SHP77 (cell line): ENCODE measurements at places on chromosomes 12 and 14.
A peak's percentile ranks its signal among the peaks of the same experiment; 100 is the strongest.

DNA sequence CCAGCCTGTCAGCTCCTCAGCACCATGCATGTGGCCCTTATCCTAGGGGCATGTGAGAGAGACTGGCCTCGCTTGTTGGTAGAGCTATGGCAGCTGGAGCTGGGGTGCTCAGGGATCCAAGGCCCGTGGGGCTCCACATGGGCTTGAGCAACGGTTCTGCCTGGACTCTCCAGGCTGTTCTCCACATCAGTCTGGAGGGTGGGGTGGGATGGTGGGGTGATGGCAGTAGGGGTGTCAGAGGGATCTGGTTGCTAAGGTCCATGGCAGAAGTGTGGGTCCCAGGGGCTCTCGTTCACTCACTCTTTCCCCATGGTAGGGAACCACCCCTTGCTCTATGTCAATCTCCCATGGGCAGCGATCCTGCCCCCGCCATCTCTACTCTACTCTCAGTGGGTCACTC is 622.6 kb downstream of the LRFN5 start:
- no peak for DNase-seq

GRCh38 chr12:6074979-6075585 is 49.4 kb downstream of the VWF start:
- DNase-seq = no peak

- DNase-seq = no peak
Observed at GRCh38 chr14:106562451-106562850, 1036.1 kb downstream of the TMEM121 start.

DNA sequence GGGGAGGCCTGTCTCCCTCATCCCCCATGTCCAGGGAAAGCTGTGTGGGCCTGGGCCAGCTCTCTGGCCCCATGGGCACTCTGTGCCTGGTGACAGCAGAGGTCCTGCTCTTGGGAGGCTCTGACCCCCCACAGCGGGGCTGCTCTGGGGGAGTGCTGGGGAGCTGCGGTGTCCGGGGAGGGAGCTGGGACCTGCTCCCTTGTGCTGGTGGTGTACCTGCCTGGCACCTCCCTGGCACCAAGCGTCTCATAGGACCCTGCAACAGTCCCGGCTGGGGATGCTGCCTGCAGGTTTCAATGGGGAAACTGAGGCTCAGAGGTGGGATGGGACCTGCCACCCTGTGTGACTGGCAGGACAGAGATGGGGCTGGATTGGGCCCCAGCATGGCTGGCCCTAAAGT is 111.3 kb downstream of the KIF26A start:
- no peak for DNase-seq

DNA sequence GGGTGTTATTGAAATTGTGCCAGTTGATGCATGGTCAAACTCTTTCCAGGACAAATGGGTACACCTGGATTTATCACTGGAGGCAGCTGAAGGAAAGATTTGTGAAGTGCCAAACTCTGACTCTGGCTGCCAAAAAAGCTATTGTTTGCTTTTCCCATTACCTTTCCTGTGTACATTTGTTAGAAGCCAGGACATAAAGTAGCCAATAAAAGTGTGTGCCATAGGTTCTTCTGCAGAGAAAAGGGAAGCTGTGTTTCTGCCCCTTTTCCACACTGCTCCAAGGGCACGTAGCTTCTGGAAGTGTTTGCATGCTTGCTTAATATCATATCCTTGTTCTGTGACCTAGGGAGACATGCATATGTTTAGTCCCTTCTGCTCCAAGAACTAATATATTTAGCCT is 1114.4 kb downstream of the SLC16A7 start:
- no peak for DNase-seq

DNA sequence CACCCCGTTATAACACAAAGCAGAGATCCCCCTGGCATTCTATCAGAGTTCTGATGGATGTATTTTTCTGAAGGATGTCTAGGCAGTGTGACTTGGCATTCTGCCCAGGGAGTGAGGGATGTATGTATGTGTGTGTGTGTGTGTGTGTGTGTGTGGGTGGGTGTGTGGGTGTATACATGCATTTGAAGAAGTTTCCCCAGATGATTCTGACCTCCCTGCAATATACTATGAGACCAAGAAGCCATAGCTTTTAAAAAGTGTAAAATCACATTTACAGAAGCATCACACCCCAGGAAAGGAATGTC is 59.7 kb upstream of the NAP1L1 start:
- DNase-seq = peak; percentile 38

DNA sequence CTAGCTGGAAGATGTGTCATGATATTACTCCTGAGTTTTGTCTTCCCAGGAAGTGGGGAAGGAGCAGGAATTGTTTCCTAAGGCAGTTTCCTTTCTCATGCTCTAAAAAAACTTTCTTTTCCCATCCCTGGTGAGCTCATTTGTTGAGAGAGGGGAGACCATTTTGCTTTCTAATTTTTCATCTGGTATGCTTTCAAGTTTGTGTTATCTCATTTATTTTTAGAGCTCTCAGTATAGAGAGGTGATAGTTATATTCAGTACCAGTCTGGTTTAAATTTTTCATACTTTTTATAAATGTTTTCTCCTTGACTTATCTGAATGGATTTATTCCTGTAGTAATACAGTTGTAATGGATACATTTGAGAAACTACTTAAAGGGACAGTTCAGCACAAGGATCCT is 79.6 kb downstream of the FBXW8 start:
- no peak for DNase-seq

DNA sequence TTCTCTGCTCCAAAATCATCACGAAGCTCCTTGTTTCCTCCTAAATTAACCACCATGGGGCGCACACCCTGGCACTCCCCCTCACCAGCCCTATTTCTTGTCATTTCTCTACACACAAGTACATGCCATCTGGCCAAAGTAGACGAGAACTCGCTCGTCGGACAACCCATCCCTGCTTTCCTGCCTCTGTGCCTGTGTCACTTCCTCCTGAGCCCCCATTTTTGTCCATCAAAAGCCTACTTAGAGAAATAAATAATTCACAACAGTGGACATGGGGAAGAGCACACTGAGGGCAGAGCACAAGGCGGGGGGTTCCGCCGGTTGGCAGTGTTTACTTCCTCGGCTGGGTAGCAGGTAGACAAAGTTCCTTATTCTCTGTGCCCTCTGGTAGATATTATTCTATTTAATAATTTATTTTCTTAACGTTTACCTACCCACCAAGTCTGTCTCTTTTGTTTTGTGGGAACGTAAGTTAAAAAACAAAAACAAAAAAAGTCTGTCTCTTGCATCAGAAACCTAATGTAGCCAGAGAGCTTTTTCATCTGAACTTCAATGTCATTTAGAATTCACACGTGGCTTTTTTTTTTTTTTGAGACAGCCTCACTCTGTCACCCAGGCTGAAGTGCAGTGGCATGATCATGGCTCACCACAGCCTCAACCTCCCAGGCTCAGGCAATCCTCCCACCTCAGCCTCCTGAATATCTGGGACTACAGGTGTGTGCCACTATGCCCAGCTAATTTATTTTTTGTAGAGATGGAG is 6.0 kb downstream of the VPS37B start:
- no peak for DNase-seq

- DNase-seq = no peak
Observed at GRCh38 chr14:61644175-61644574, 51.1 kb upstream of the HIF1A start.

- no peak for DNase-seq
Observed at GRCh38 chr12:58564721-58565120, 355.6 kb downstream of the LRIG3 start.

GRCh38 chr12:105986779-105987684 is 151.7 kb downstream of the NUAK1 start:
- DNase-seq = no peak
